ENCODE measurements at places on chromosomes 1 and 21. TPM values are rescaled to one million over a fixed set of nuclear protein-coding genes. Genes with fewer than 3 reads are reported as not detected.

The TRABD2B gene
- not detected for total RNA-seq

DNA sequence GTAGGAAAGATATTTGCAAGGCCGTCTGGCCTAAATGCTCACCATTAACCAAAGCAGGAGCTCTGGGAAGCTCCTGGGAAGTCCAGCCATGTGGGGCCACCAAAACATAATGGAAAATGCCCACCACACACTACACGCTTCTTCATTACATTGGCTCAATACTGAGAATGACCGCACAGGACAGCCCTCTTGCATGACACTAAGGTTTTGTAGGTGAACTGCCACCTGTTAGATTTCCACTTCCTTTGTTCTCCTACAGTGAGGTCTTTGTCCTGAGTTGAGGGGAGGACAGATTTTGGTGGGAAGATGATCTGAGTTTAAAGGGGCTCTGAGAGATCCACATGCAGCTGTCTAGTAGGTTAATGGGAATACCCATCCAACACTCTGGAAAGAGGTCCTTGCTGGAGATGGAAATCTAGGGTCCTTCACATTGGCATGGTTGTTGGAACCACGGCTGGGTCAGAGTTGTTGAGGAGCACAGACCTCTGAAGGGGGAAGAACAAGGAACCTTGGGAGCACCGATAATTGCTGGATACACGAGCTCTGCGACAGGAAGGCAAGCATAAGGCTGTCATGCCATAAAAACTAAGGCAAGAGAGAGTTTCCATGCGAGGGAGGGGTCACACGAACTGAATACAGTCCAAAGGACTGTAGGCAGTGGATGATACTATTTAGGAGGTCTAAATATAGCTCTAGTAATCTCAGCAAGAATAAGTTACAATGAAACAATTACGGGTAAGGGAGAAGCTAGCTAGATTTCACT lies 105.5 kb upstream of the IRF2BP2 start:
- no peak for DNase-seq
- no peak overlapping the region for H3K4me3 ChIP-seq
- no peaks in the 10 kb centered on the region for H3K27me3 ChIP-seq
- H3K36me3 ChIP-seq: no peaks in the 10 kb centered on the region
- peaks cover 4% of the 10 kb centered on the region for H3K4me1 ChIP-seq
- H3K27ac ChIP-seq: no peak overlapping the region

- H3K27me3 ChIP-seq: no peaks in the 10 kb centered on the region
- H3K4me1 ChIP-seq: no peaks in the 10 kb centered on the region
- DNase-seq: no peak
- H3K27ac ChIP-seq: no peak overlapping the region
- H3K4me3 ChIP-seq: no peak overlapping the region
Measured at GRCh38 chr1:207423560-207424292, 30.4 kb upstream of the CR2 start.

GRCh38 chr1:189253601-189254350 lies 1223.9 kb downstream of the BRINP3 start:
- no peak overlapping the region for H3K27ac ChIP-seq
- H3K4me1 ChIP-seq: no peaks in the 10 kb centered on the region
- no peak for DNase-seq
- H3K4me3 ChIP-seq: no peak overlapping the region
- H3K27me3 ChIP-seq: no peaks in the 10 kb centered on the region

The LIN28A gene
- total RNA-seq: not detected
